NCI-H2171 treated with DMSO at 0.1 percent for 48 hours (cell line): ENCODE measurements at places on chromosomes 5 and 9.

GRCh38 chr9:132425675-132426062, 15.7 kb downstream of the CFAP77 start:
- DNase-seq, result no peak

GRCh38 chr5:100444961-100445360, 90.2 kb upstream of the FAM174A start:
- no peak for DNase-seq

DNA sequence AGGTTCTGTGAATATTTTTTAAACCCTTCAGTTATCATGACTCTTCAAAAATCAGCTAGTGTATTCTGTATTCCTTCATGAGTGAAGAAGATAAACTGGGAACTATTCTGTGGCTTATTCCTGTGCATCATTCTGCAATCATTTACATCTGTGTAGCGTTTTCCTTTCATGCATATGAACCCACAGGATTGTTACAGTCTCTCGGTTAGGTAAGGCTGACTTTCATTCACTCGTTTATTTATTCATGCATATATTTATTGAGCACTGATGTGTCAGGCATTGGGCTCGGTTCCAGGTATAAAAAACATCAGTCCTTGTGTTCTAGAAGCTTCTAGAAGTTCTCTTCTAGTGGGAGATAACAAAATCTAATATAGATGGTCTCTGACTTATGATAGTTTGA, 318.4 kb downstream of the MAN2A1 start:
- DNase-seq, result no peak

GRCh38 chr9:135921749-135922310, 14.5 kb upstream of the CAMSAP1 start:
- peak; percentile 26 for DNase-seq

DNA sequence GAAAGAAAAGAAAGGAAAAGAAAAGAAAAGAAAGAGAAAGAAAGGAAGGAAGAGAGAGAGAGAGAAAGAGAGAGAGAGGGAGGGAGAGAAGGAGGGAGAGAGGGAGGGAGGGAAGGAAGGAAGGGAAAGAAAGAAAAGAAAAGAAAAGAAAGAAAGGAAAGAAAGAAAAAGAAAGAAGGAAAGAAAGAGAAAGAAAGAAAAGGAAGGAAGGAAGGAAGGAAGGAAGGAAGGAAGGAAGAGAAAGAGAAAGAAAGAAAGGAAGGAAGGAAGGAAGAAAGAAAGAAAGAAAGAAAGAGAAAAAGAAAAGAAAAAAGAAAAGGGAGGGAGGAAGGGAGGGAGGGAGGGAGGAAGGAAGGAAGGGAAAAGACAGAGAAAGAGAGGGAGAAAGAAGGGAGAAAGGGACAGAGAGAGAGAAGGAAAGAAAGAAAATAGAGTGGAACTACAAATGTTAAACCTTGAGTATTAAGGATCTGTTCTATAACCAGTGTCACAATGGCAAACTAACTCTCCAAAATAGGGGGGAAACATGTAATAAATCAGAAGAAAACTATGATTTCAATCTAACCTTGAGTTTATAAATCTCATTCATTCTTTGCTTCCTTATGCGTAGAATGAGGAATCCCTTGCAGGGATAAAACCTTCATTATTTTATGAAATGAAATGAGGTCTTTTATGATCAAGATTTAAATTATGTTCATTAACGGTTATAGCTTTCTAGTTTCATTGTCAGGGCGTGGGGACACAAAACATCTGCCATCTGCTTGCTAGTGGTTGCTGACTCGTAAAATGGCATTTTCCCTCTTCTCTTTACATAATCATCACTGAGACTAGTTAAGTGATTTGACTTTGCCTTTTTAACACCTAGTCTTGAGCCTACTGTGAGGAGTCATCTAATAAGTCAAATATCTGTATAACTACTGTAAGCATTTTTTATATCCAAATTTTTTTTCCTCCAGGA, 40.7 kb upstream of the RAD23B start:
- peak; percentile 81 for DNase-seq

DNA sequence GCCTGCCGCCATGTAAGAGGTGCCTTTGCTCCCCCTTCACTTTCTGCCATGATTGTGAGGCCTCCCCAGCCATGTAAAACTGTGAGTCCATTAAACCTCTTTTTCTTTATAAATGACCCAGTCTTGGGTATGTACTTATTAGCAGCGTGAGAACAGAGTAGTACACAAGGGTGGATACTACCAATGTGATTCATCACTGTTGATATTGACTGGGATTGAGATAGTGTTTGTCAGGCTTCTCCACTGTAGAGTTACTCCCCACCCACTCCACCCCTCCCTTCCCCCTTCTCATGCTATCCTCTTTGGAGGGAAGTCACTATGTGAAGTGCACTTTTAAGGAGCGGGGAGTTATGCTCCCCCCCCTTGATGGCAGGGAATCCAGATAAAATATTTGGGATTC, 11.4 kb upstream of the CRHBP start:
- DNase-seq, result no peak

GRCh38 chr5:106269252-106269843, 1401.4 kb downstream of the EFNA5 start:
- no peak for DNase-seq

DNA sequence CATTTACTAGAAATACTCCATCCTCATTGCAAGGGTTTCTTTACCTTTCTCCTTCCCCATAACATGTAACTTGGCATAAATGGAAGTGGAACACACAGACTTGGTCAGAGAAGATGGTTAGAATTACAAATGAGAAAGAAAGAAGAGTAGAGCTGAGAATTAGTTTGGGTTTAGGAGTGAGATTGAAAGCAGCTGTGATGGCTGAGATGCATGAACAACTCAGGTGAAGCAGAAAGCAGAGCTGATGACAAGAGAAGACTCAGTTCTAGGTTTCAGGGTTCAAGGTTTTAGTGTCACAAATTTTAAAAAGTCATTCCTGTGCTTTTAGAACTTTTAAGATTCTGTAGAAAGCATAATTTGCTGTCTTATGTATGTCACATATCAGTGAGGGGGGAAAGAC, 54.0 kb downstream of the TMEM161B start:
- no peak for DNase-seq

DNA sequence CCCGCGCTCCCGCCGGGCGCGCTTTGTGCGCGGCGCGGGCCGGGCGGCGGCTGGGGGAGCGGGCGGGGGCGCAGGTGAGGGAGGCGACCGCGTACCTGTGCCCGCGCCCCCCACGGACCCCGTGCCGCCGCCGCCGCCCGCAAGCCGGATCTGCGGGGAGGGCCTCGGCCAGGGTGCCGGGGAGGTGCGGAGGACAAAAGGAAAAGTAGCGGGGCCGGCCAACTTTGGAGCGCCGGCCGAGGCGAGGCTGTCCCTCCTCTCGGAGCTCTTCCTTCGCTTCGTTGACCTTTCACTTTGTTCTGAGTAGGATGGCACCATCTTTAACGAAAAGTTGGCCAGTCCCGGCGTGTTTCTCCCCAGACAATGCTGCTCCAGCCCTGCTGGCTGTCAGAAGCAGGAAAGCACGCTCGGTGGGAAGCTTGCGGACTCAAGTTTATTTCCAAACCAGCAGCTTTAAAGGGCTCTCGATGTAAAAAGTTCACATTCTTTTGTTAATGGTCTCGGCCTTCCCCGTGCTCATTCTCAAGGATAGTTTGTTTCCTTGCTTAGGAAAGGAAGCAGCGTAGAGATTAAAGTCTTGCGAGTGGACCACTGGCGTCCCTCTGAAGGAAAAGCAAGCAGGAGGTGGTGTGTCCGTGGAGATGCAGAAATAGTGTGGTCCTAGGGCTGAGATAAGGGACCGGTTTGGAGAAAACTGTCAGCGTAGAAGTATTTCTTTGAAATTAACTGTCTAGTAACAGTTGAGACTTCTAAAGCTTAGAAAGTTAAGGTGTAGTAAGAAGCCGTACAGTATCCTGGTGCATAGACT, 639 bp downstream of the EHMT1 start:
- peak; percentile 40 for DNase-seq

DNA sequence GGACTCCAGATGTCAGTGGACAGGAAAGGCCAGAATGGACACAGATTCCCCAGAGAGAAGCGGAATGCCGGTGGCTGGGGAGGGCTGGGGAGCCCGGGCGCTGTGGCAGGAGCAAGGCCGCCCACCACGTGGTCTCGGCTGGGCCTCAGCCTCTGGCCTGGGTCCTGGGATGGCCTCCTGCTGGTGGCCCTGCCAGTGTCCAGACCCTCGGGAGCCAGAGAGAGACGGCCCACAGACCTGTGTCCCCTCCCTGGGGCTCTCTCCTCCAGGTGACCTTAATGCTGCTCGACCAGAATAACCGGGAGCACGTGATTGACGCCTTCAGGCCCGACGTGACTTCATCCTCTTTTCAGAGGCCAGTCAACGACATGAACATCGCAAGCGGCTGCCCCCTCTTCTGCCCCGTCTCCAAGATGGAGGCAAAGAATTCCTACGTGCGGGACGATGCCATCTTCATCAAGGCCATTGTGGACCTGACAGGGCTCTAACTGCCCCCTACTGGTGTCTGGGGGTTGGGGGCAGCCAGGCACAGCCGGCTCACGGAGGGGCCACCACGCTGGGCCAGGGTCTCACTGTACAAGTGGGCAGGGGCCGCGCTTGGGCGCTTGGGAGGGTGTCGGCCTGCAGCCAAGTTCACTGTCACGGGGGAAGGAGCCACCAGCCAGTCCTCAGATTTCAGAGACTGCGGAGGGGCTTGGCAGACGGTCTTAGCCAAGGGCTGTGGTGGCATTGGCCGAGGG, 19.0 kb downstream of the FBXW5 start:
- no peak for DNase-seq

- DNase-seq, result no peak
Observed at GRCh38 chr9:122346478-122347347, 24.1 kb upstream of the PTGS1 start.

DNA sequence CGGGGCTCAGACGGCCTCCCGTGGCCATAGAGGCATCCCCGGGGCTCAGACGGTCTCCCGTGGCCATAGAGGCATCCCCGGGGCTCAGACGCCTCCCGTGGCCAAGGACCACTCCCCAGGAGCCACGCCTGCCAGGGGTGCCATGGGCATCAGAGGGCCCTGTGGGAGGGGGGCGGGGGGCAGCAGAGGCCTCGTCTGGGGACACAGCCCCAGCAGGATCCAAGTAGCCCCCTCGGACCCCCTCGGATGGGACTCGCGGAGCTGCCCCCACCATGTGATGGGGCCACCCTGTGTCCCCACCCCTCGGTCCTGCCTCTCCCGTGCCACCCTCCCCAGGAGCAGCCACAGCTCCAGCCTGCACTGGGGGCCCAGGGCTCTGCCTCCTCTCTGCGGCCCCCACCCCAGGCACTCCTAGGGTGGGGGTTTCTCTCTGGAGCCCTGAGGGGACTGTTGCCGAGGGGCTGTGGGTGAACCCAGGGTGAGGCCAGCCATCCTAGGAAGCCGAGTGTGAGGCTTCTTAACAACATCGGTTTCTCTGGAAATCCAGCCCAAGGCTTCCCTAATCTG, 2.5 kb downstream of the ENTPD8 start:
- DNase-seq, result no peak

GRCh38 chr5:176528301-176528700, 8.9 kb downstream of the RNF44 start:
- peak; percentile 49 for DNase-seq

- DNase-seq, result no peak
Observed at GRCh38 chr5:57249265-57249874, 75.5 kb downstream of the GPBP1 start.

DNA sequence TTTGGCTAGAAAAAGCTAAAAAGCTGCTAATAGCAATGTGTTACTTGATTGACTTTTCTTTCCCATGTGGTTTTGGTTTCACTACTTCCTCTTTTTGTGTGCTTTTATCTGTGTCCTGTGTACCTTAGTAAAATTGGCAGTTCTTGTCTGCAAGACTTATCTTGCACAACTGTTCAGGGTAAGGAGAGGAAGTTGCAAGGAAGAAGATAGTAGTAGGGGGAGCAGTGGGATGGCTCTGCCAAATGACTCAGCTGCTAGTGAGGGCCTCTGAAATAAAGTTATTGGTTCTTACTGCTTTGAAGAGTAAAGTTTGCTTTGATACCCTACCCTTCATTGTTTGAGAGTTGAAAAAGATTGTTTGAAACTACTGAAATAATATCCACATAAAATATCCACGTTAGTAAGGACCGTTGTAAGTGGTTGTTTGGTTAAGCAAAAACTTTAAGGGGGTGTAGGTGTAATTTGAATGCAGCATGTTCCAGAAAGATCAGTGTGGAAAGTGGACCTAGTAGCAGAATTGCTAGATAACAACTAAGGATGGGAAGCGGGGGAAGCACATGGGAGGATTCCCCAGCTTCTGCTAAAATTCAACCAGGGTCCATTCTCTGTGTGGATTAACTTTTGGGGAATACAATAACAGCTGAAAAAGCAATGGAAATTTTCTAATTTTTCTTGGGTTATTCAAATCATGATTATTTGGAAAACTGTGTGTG, 123.5 kb downstream of the SCAMP1 start:
- DNase-seq, result no peak

DNA sequence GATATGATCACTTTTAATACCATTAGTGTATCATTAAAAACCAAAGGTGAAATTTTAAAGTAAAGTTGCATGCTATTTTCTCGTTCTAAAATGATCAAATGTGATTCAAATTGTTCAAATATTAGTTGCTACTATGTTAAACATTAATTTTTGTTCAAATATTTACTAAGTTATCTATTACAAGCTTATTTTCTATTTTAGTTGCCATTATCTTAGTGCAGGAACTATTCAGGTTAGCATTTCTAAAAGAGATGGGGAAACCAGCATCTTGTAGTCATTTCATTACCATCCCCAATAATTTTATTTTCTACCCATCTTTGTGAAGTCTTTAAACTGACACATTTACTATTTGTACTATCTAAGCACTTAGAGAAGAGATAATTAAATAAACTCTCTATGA, 166.0 kb downstream of the RFX3 start:
- DNase-seq, result no peak

- no peak for DNase-seq
Observed at GRCh38 chr9:109068764-109069163, 51.0 kb downstream of the TMEM245 start.

DNA sequence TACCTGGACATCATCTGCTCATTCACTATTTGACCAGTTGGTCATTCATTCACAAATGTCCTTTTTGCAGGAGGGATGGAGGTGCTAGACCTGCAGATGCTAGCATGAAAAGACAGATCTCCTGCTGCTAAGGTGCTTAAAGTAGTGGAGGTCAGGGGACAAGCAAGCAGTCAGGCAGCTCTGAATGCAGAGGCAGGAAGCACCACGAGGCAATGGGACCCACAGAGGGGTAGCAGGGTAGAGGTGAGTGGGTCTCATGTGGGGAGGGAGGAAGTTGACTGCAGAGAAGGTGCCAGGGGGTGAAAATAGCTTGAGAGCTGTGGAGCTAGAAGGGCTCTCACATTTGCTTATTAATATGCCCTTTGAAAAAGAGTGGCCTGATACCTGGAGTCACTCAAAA, 25.2 kb downstream of the FXN start:
- no peak for DNase-seq

GRCh38 chr9:136563646-136564325, 17.9 kb upstream of the NOTCH1 start:
- DNase-seq, result no peak

- DNase-seq, result peak; percentile 7
Observed at GRCh38 chr5:1445313-1445688, at the start of gene SLC6A3. Gene SLC6A3 (minus strand): TSS chr5:1445440. CDS start chr5:1443197, 2,243 bp downstream.

- DNase-seq, result no peak
Observed at GRCh38 chr5:67404256-67405100, 207.9 kb upstream of the CD180 start.

- DNase-seq, result no peak
Observed at GRCh38 chr9:114392749-114393112, 4.9 kb upstream of the AKNA start.

GRCh38 chr9:35658968-35659220, 802 bp downstream of the CCDC107 start:
- no peak for DNase-seq
